ENCODE measurements at places on chromosomes 7 and 10.

GRCh38 chr7:115417662-115418061 is 495.8 kb downstream of the MDFIC start:
- no peak for DNase-seq

GRCh38 chr7:151905353-151905752 is 28.4 kb upstream of the PRKAG2 start:
- DNase-seq = no peak

- no peak for DNase-seq
These were observed 316 bp downstream of the RBM48 start for GRCh38 chr7:92528958-92529264.

DNA sequence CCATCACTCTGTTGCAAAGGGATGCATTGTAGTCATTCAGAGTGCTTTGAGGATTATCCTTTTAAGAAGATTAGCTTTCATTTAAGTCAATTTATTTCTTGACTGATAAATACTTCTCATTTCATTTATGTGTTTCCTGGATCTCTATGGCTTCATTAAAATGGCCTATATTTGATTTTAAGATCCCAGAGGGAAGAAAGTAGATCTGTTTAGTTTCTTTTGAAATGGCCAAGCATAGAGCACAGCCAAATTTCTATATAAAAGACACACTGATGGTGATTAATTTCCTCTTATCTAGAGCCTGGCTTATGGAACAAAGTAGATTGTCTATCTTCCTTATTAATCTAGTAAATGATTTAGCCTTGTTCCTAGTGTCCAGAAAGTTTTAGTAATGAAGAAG is 129.7 kb upstream of the CALCR start:
- no peak for DNase-seq

DNA sequence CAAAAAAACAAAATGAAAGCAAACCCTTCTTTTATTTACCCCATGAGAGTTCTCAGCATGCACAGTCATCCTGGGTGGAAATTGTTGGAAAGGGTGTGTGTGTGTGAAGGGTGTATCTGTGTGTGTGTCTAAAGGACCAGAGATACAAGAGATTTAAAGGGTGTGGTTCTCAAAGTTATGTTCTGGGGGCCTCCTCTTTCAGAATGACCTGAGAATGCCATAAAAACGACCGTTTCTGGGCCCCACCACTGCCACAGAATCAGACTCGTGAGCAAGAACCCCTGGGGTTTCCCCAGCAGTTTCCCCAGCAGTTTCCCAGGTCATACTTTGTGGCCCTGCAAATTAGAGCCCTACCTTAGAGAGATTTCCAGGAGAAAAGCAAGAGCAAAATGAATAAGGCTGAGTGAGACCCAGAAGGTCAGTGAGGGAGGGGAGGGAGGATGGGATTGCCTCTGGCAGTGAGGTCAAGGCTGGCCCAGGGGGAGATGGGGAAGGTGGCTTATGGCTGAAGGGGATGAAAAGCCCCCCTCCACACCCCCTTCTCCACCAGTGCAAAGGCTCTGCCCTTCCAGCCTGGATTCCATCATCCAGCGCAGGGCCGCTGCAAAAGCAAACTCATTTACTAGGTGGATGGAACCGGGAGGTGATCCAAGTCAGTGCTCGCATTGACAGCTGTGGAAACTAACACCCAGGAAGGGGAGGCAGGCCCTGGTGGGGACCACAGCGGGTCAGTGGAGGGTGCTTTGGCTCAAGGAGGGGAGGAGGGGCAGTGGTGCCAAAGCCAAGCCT is 10.2 kb downstream of the PYROXD2 start:
- peak; percentile 44 for DNase-seq

- no peak for DNase-seq
These were observed 47.8 kb downstream of the CPEB3 start for GRCh38 chr10:92242910-92243671.

Measured in epithelial cell of prostate (primary cell).